Neural crest cell (in vitro differentiated cells): ENCODE measurements at places on chromosomes 3 and 15.

GRCh38 chr15:68363353-68363752 lies 68.6 kb downstream of the ITGA11 start:
- no peak overlapping the region for H3K27ac ChIP-seq
- no peaks in the 10 kb centered on the region for H3K36me3 ChIP-seq
- H3K4me3 ChIP-seq: no peak overlapping the region

DNA sequence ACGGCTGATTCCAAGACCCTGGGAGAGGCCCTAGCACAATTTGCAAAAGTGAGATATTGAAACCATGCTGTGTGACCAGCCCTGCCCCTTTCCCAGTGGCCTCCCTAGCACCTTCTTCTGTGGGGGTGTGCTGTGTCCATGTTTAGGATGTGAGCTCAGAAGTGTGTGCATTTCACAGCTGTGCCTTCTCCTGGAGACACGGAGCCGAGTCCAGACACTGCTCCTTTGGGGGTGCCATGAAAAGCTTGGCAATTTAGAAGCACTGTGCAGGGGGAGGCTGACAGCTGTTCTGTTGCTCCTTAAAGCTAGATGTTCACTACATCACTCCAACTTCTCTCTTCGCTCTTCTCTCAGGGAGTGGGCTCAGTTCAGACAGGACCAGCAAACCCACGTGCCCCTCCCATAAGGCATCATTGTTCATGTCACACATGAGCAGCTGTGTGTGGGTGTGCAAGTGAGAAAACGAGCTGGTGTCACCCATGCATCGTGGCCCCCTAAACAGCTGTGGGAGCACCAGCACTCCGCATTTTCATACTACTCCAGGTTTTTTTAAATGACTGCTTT lies 492.6 kb downstream of the GABRG3 start:
- H3K4me1 ChIP-seq: no peaks in the 10 kb centered on the region
- no peaks in the 10 kb centered on the region for H3K36me3 ChIP-seq
- no peak overlapping the region for H3K27ac ChIP-seq
- no peak for DNase-seq
- no peaks in the 10 kb centered on the region for H3K27me3 ChIP-seq
- H3K4me3 ChIP-seq: no peak overlapping the region

GRCh38 chr15:65869954-65870871 lies 922 bp downstream of the RAB11A start:
- H3K36me3 ChIP-seq: peaks cover 3% of the 10 kb centered on the region
- DNase-seq: peak; percentile 53
- H3K27ac ChIP-seq: peak overlapping the region; percentile 96
- H3K27me3 ChIP-seq: peaks cover 14% of the 10 kb centered on the region
- H3K4me3 ChIP-seq: peak overlapping the region; percentile 99
- peaks cover 30% of the 10 kb centered on the region for H3K4me1 ChIP-seq

GRCh38 chr3:101851072-101851770 lies 1.9 kb downstream of the NFKBIZ start:
- no peak overlapping the region for H3K27ac ChIP-seq
- peak overlapping the region; percentile 97 for H3K4me3 ChIP-seq
- H3K27me3 ChIP-seq: peaks cover 4% of the 10 kb centered on the region
- peaks cover 11% of the 10 kb centered on the region for H3K36me3 ChIP-seq

DNA sequence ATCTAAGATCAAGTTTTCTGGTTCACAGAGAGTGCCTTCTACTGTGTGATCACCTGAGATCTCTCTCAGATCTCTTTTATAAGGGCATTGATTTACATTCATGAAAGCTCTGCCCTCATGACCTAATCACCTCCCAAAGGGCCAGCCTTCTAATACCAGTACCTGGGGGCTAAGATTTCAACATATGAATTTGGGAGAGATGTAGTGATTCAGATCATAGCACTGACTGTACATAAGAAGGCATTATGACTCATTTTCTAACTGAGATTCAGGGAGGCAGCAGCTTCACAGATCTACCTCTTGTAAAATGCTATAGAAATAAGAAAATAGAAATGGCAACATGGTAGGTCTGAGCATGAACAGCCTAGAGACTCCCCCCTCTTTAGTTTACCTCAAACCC lies 39.6 kb downstream of the VGLL3 start:
- H3K4me1 ChIP-seq: peaks cover 21% of the 10 kb centered on the region
- H3K27ac ChIP-seq: no peak overlapping the region
- no peaks in the 10 kb centered on the region for H3K27me3 ChIP-seq
- no peak for DNase-seq
- H3K4me3 ChIP-seq: no peak overlapping the region
- H3K36me3 ChIP-seq: no peaks in the 10 kb centered on the region

DNA sequence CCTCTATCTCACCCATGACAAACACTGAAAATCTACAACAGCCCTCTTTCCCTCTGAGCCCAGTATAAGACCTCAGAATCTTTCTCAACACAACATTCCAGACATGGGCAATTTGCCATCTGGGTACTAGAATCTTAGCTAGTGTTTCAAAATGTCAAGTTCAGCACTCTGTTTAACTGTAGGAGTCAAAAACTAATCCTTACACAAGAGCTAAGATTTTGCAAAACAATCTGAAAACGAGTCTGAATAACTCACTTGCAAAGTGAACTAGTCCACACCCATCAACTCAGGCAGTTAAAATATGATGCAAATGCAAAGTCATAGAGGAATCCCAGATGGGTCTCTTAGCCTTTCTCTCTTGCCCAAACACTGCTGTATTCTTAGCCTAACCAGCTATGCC lies 67.8 kb downstream of the GPR176 start:
- DNase-seq: no peak
- H3K27ac ChIP-seq: no peak overlapping the region
- H3K4me3 ChIP-seq: no peak overlapping the region

GRCh38 chr3:160987982-160988964 lies 116.9 kb downstream of the B3GALNT1 start:
- no peaks in the 10 kb centered on the region for H3K27me3 ChIP-seq
- peaks cover 8% of the 10 kb centered on the region for H3K4me1 ChIP-seq
- no peak overlapping the region for H3K4me3 ChIP-seq
